ENCODE measurements at places on chromosomes 2 and 18. TPM values are rescaled to one million over a fixed set of nuclear protein-coding genes. Genes with fewer than 3 reads are reported as not detected.

The TUBA4B gene
- not detected for total RNA-seq

The NEU2 gene
- total RNA-seq: not detected

The RAD51AP2 gene
- not detected for total RNA-seq

The CD8B2 gene
- not detected for total RNA-seq

The GPR39 gene
- total RNA-seq: not detected

The GKN1 gene
- not detected for total RNA-seq

The RAB31 gene
- 18.9 TPM for total RNA-seq

The SLC30A3 gene
- total RNA-seq: not detected

The PCARE gene
- total RNA-seq: not detected

The AKAIN1 gene
- not detected for total RNA-seq

The SERPINB10 gene
- not detected for total RNA-seq

The SLC38A11 gene
- total RNA-seq: not detected

The LIPG gene
- 2.5 TPM for total RNA-seq

The IL37 gene
- total RNA-seq: not detected

The ATG4B gene
- total RNA-seq: 58.7 TPM

The RAB27B gene
- total RNA-seq: 7.5 TPM

The CYP27A1 gene
- total RNA-seq: 30.4 TPM

The AMER3 gene
- total RNA-seq: not detected

The COLEC12 gene
- 4.0 TPM for total RNA-seq

The FBLN7 gene
- total RNA-seq: 1.8 TPM

The PSMA8 gene
- not detected for total RNA-seq

The TAF4B gene
- total RNA-seq: 3.0 TPM

The IL1RN gene
- total RNA-seq: 0.13 TPM

The MOGAT1 gene
- total RNA-seq: not detected

The LBX2 gene
- total RNA-seq: 0.64 TPM

The SRSF7 gene
- 131 TPM for total RNA-seq
